ENCODE measurements at places on chromosomes 7 and 10. TPM values are rescaled to one million over a fixed set of nuclear protein-coding genes. Genes with fewer than 3 reads are reported as not detected.

The CALCR gene
- not detected for total RNA-seq

The ERCC6 gene
- 7.3 TPM for total RNA-seq

The RBP3 gene
- total RNA-seq: not detected

The VGF gene
- total RNA-seq: 0.91 TPM

The CYP2C9 gene
- total RNA-seq: not detected

The NEUROD6 gene
- not detected for total RNA-seq

The LIPK gene
- total RNA-seq: not detected

All from epithelial cell of alveolus of lung (primary cell).